Caki2 (cell line): ENCODE measurements at places on chromosomes 13 and 19. TPM values are rescaled to one million over a fixed set of nuclear protein-coding genes. Genes with fewer than 3 reads are reported as not detected.

Gene ANKRD24
- 0.64 and 1.9 TPM in 2 replicates for total RNA-seq

Gene GAPDHS
- total RNA-seq, result not detected in 2 replicates

Gene ONECUT3
- total RNA-seq, result not detected in 2 replicates

Gene PPM1N
- total RNA-seq, result 35.2 and 37.5 TPM in 2 replicates

Gene CRB3
- 22.0 and 34.7 TPM in 2 replicates for total RNA-seq

Gene SIGLEC5
- total RNA-seq, result not detected in 2 replicates

Gene CYP2S1
- total RNA-seq, result 10.6 and 40.2 TPM in 2 replicates

Gene UPF1
- total RNA-seq, result 70.9 and 71.8 TPM in 2 replicates

Gene CYP4F22
- total RNA-seq, result not detected in 2 replicates

Gene ELSPBP1
- total RNA-seq, result not detected in 2 replicates

Gene DCLK1
- total RNA-seq, result 3.4 and 3.7 TPM in 2 replicates

Gene MLLT1
- total RNA-seq, result 2.2 TPM in 2 replicates

Gene LINGO3
- total RNA-seq, result not detected in 2 replicates

Gene N4BP2L1
- 1.1 and 4.9 TPM in 2 replicates for total RNA-seq

Gene LRRC8E
- 14.7 and 15.9 TPM in 2 replicates for total RNA-seq

Gene ZNF440
- total RNA-seq, result 3.2 and 5.7 TPM in 2 replicates

Gene GIPR
- 0.44 TPM in 1 of 2 replicates, not detected in the other for total RNA-seq

Gene SUGP2
- 33.4 and 36.5 TPM in 2 replicates for total RNA-seq

Gene KCNRG
- total RNA-seq, result 1.2 TPM in 1 of 2 replicates, not detected in the other

Gene NKG7
- total RNA-seq, result not detected in 2 replicates

Gene ZNF14
- total RNA-seq, result 3.3 and 5.5 TPM in 2 replicates

Gene PALM3
- not detected in 2 replicates for total RNA-seq

Gene OR7A5
- not detected in 2 replicates for total RNA-seq

Gene FPR1
- not detected in 2 replicates for total RNA-seq

Gene LGI4
- 0.29 TPM in 1 of 2 replicates, not detected in the other for total RNA-seq

Gene KLK2
- total RNA-seq, result not detected in 2 replicates

Gene MZF1
- 2.7 and 8.6 TPM in 2 replicates for total RNA-seq

Gene FAM216B
- total RNA-seq, result not detected in 2 replicates

Gene MTIF3
- 44.6 and 46.2 TPM in 2 replicates for total RNA-seq

Gene FXYD1
- not detected in 2 replicates for total RNA-seq

Gene CEACAM8
- total RNA-seq, result not detected in 2 replicates

Gene LILRB2
- not detected in 2 replicates for total RNA-seq

Gene DEDD2
- total RNA-seq, result 72.2 and 128 TPM in 2 replicates

Gene AP1M1
- 80.8 and 81.6 TPM in 2 replicates for total RNA-seq

Gene KCNJ14
- total RNA-seq, result 0.37 and 0.78 TPM in 2 replicates

Gene THSD1
- 45.2 and 47.5 TPM in 2 replicates for total RNA-seq

Gene CATSPERD
- total RNA-seq, result not detected in 2 replicates
